Stimulated activated CD8-positive, alpha-beta memory T cell treated with anti-CD3 and anti-CD28 coated beads, Interleukin-4, amount 100 ng/mL, for 1 hour (primary cell): ENCODE measurements at places on chromosomes 13 and 19.

- no peak for DNase-seq
Observed at GRCh38 chr13:102703726-102704035, 8.8 kb upstream of the METTL21C start.

DNA sequence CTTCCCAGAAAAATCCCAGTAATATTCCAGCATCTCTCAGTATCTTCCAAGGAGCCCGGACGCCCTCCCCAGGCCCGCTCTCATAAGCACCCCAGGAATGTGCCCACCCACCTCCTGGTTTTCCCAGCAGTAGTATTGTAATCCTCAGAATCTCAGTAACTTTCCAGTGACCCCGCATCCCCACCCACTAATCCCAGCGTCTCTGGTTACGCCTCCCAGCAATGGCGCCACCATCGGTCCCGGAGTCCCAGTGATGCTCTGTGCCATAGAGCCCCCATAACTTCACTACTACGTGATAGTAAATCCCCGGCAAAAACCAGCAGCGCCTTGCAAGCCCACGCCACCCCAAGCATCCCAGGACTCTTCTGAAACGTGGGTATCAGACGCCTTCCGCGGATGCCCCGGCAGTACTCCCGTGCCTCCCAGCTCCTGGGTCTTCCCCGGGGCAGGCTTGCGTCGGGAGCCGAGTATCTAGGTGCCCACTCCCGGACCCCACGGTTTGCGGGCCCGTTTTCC, 928 bp upstream of the PNPLA6 start:
- no peak for DNase-seq

DNA sequence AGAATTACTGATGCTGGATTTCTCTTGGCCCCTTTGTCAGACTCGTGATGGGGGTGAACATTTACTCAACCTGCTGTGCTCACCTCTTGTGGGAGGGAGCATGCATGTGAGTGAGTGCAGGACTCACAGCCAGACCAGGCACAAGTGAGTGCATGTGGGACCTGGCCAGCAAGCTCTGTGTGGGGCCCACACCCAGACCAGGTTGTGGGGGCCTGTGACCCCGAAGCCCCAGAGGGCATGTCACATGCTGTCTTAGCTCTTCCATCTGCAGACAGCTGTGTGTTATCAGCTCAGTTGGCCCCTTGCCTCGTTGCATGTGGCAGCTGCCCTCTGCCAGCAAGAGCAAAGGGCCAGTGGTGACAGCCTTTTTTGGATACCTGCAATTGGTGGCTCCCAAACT, 614.4 kb downstream of the GPC5 start:
- no peak for DNase-seq

- DNase-seq = no peak
Observed at GRCh38 chr19:34733266-34733745, 737 bp upstream of the ZNF181 start.

GRCh38 chr19:11964858-11965645, at the start of gene ZNF763:
TSS of gene ZNF763 (plus strand) at chr19:11965040. CDS start at chr19:11965209, 169 bp downstream.
- DNase-seq = peak; percentile 78
